ENCODE measurements at places on chromosomes 4 and X. TPM values are rescaled to one million over a fixed set of nuclear protein-coding genes. Genes with fewer than 3 reads are reported as not detected.
A peak's percentile ranks its signal among the peaks of the same experiment; 100 is the strongest.

Gene PABPC5
- not detected for total RNA-seq

Gene MSL3
- 50.1 TPM for total RNA-seq

DNA sequence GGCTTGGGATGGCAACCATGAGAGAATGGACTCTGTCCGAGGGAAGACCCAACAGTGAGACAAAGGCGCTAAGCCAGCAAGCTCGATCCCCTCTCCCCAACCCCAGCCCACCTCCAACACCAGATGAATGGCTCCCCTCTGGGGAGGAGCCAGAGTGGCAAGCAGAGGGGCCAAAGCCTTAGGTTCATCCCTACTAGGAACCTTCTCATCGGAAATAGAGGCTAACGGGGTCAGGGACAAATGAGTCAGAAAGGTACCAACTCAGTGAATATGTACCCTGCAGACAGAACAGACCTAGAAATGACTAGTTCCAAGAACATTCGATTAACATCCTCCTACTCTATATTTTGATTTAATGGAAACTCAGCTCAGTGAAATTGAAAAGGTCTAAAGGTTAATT lies 73.9 kb downstream of the NSG1 start:
- DNase-seq, result no peak

DNA sequence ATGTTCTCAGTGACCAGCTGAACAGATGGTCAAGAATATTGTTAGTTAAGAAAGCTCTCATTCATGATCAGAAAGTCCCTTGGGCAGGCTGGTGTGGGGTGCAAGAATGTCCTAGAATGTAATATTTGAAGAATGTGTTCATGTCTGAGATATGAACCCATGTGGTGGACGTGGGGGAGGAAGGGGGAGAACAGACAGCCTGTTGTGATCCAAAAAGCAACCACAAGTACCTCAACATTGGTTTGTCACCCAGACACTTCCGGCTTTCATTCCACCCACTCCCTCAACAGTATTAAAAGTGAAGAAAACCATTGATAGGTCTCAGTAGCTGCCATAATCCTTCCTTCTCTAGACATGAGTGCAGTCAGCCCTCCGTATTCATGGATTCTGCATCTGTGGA lies 82.2 kb downstream of the MAML3 start:
- DNase-seq, result peak; percentile 88

Gene DCAF8L2
- not detected for total RNA-seq

DNA sequence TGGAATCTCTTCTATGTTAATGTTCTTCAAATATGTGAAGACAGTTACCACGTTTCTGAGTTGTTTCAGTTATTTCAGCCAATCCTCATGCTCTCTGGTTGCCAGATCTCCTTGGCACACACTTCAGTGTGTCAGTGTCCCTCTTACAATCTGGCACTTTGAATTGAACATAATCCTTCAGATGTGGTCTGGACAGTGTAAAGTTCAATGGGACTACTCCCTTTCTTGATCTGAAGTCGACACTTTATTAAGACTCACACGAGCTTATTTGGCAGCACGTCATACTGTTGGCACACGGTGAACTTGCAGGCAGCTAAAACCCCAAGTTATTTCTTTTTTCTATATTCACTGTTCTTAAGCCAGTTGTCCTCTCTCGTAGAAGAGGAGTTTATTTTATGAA lies 28.2 kb downstream of the ARSJ start:
- no peak for DNase-seq

DNA sequence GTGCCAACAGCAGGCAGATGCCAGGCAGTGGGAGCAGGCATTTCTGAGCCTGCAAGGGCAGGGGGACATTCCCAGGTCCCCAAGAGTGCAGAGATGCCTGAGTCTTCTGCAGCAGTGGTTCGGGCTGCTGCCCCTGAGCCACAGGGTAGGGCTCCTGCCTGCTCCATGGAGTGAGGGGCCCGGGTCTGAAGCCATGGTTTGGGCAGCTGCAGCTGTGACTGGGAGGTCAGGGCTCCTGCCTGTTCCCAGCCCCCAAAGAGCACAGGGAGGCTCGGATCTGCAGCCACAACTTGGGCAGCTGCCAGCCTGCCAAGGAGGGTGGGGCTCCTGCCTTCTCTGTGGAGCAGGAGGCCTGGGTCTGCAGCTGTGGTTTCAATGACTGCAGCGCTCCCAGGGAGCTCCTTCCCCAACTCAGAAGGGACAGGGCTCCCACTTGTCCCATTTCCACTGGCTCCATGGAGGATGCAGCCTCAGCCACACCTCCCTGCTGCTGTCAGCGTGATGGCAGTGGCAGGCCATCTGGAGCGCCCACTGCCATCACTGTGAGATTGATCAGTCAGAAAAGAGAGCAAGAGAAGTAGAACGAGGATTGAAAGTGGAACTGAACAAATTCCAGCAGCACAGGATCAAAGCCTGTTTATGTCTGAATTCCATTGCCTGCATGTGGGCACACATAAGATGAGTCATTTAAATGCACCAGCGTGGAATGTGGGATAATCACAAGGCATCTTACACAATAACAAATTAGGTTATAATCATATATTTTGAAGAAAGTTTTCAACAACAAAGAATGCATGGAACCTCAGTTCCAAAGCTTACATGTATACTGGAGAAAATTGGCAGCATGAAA lies 93.1 kb upstream of the CXorf51A start:
- no peak for DNase-seq

Gene CT45A2
- total RNA-seq, result not detected

Gene TRIM75
- not detected for total RNA-seq

- no peak for DNase-seq
These were observed 65.9 kb downstream of the HHIP start for GRCh38 chr4:144711700-144712456.

- no peak for DNase-seq
These were observed 765.0 kb upstream of the DIAPH2 start for GRCh38 chrX:95919605-95920004.

- no peak for DNase-seq
These were observed 52.1 kb upstream of the KDR start for GRCh38 chr4:55177461-55177860.

GRCh38 chr4:3410401-3411135 lies 31.2 kb upstream of the HGFAC start:
- no peak for DNase-seq

GRCh38 chr4:173448608-173449379 lies 49.9 kb upstream of the SCRG1 start:
- DNase-seq, result no peak

Gene GABRG1
- not detected for total RNA-seq

DNA sequence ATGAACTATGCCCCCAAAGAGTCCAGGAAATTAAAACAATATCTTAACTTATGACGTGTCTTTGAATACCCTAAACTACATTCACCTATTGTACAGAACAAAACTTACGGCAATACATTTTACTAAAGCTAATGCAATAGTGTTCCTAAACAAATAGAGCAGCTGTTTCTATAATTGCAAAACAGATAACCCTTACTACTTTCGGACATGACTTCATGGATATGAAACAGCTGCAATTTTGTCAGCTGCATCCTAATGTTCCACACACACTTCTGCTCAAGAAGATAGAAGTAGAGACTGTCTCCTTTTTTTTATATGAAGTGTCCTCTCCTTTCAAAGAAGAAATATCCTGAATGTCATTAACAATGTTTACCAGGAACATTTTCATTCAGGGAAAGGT lies 174.9 kb downstream of the ACTRT1 start:
- no peak for DNase-seq

- DNase-seq, result no peak
These were observed 41.8 kb downstream of the GASK1B start for GRCh38 chr4:158131027-158131426.

Gene TMPRSS11B
- not detected for total RNA-seq

- DNase-seq, result peak; percentile 16
These were observed 38.4 kb upstream of the ENPP6 start for GRCh38 chr4:184255871-184256642.

Gene KIT
- 4.2 TPM for total RNA-seq

DNA sequence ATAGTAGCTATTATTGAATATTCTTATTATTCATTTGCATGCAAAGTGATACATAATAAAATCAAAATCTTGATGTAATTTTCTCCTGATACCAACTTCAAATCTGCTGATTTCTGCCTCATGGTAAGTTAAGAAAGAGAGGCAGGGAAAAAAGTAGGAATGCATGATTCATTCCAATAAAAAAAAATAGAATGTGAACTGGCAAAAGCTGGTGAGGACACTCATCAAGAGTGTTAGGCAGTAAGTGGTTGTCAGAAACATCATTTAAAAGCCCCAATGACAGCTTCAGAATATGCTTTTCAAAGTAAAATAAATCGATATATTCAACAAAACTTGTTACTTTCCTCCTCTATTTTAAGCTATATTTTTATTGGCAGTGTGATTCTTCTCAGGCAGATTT lies 979.1 kb downstream of the TECRL start:
- DNase-seq, result no peak

Gene SHROOM2
- not detected for total RNA-seq

GRCh38 chr4:186719925-186720694 lies 3.5 kb downstream of the FAT1 start:
- no peak for DNase-seq

Gene TEX11
- total RNA-seq, result not detected

Gene MAGEC2
- total RNA-seq, result not detected

GRCh38 chr4:83257811-83258210 lies 26.8 kb downstream of the COQ2 start:
- no peak for DNase-seq

DNA sequence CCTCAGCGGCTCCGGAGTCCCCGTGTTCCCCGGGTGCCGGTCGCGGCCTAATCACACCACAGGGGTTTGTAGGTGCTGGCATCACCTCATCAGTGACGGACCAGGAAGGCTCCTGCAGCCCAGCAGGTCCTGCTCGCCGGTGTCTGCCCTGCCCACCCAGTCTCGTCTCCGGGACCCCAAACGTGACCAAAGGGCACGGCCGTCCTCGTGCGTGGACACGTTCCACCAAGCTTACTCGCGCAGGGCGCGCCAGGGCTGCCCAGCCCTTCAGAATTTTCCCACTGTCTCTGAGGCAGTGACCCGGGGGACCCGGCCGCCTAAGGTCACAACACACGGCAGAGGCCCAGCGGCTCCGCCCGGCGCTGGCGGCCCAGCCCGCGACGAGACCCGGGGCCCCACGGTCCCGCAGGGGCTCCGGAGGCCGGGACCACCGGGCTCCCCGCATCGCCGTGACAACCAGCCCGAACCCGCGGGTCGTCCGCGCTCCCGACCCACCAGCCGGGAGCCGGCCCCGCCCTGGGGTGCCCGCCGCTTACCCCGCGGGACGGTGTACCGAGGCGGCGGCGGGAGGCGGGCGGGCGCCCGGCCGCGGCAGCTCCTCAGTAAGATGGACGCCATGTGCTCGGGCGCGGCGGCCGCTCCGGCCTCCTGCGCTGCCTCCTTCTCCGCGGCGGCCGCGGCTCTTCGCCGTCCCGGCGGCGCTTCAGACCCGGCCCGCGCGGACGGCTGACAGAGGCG lies 454 bp downstream of the LETM1 start:
- peak; percentile 43 for DNase-seq

Gene TXK
- total RNA-seq, result 63.6 TPM

DNA sequence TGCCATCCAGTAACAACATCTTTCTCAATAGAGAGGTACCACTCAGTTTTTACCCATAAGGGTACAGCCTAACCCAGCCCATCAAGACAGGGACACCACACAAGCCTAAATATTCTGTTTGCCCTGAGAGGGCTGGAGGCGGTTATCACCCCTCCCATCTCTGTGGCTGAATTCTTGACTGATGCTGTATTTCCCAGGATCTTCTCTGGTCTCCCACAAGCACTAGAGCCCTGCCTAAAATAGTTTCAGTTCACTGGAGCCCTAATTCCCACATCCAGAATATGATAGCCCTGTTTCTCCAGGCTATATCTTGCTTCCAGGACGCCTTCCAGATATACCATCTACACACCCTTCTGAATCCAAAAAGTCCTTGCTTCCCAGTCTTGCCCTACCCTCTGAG lies 91.6 kb upstream of the NMU start:
- DNase-seq, result no peak

DNA sequence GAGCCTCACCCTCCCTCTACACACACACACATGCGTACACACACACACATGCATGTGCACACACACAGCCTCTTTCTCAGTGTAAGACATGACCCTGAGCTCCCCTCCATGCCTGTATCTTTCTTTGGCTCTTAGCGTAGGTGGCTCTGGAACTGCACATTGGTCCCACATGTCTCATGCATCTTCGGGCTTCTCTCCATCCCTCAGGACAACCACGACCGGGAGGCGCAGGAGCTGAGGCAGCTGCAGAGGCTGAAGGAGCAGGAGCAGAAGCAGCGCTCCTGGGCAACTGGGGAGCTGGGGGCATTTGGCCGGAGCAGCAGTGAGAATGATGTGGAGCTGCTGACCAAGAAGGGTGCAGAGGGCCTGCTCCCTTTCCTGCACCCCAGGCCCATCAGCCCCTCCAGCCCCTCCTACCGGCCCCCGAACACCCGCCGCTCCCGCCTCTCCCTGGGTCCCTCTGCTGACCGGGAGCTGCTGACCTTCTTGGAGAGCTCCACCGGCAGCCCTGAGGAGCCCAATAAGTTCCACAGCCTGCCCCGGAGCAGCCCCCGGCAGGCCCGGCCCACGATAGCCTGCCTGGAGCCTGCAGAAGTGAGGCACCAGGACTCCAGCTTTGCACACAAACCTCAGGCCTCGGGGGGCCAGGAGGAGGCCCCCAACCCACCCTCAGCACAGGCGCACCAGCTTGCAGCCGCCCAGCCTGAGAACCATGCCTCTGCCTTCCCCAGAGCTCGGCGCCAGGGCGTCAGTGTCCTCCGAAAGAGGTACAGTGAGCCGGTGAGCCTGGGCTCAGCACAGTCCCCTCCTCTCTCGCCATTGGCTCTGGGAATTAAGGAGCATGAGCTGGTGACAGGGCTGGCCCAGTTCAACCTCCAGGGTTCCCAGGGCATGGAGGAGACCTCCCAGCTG lies 38.6 kb downstream of the FHDC1 start:
- DNase-seq, result no peak

DNA sequence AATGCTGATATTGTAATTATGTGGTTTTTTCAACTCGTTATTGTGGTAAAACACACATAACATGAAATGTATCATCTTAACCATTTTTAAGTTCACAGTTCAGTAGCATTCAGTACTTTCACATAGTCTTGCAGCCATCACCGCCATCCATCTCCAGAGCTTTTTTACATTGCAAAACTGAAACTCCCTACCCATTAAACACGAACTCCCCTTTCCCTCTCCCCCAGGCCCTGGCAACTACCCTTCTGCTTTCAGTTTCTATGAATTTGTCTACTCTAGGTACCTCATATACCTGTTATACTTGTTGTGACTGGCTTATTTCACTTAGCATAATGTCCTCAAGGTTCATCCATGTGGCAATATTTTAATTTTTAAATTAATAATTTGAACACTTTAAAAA lies 380.6 kb downstream of the MAPK10 start:
- DNase-seq, result no peak

DNA sequence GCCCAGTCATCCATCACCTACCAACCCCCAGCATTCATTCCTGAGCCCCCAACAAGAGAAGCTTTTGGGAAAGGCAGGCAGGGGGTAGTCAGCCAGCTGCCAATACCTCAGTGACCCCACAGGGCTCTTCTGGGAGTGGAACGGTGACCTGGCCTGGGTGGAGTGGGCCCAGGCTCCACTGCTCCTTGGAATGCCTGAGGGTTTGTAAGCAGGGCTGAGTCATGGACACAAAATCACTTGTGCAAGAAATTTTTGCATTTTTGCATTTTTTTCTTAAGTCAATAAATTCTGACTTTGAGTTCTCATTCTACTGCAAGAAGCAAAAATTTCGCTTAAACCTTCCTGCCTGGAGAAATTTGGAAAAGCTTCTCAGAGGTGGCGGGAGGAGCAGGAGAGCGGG lies 18.5 kb downstream of the SORCS2 start:
- DNase-seq, result no peak

- DNase-seq, result no peak
These were observed 73.1 kb downstream of the GRIA2 start for GRCh38 chr4:157293673-157294072.

GRCh38 chr4:102809190-102809589 lies 18.2 kb downstream of the UBE2D3 start:
- no peak for DNase-seq

- no peak for DNase-seq
These were observed 67.4 kb upstream of the GBA3 start for GRCh38 chr4:22625311-22625710.

All from activated CD8-positive, alpha-beta T cell treated with anti-CD3 and anti-CD28 coated beads, Interleukin-2, amount 10 ng/mL, durations not matched to agents 7 days and 5 days (primary cell).